ENCODE measurements at places on chromosomes 3 and 15. TPM values are rescaled to one million over a fixed set of nuclear protein-coding genes. Genes with fewer than 3 reads are reported as not detected.

SLC7A14 gene
- total RNA-seq, result 6.8 TPM

- DNase-seq, result peak; percentile 97
Observed at GRCh38 chr3:160129459-160130061, 95.7 kb upstream of the C3orf80 start.

COLQ gene
- total RNA-seq, result 0.18 TPM

GRCh38 chr15:35479423-35479822 lies 66.5 kb downstream of the DPH6 start:
- no peak for DNase-seq

ALS2CL gene
- total RNA-seq, result 1.4 TPM

GRCh38 chr3:197355713-197356112 lies 57.3 kb upstream of the DLG1 start:
- DNase-seq, result no peak

SIDT1 gene
- total RNA-seq, result not detected

GPR160 gene
- total RNA-seq, result 0.28 TPM

GRCh38 chr3:88191872-88192409 lies 42.2 kb downstream of the C3orf38 start:
- DNase-seq, result no peak

GRCh38 chr3:152199102-152199840 lies 69.5 kb upstream of the MBNL1 start:
- no peak for DNase-seq

GOLGA8K gene
- total RNA-seq, result not detected

DNA sequence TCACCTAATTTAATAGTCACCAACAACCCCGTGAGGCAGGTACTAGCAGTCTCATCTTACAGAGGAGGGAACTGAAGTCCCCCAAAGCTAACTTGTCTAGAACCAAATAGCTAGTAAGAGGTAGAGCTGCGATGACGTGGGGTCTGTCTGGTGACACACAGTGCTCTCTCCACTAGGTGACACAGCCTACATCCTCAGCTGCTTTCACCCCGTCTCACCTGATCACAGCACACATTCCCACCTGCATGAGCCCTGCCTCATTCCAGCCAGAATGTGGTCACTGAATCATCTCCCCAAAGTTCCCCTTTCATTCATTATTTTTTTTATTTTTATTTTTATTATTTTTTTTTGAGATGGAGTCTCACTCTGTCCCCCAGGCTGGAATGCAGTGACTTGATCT lies 21.3 kb upstream of the MAGEF1 start:
- no peak for DNase-seq

SLC24A5 gene
- not detected for total RNA-seq

DNA sequence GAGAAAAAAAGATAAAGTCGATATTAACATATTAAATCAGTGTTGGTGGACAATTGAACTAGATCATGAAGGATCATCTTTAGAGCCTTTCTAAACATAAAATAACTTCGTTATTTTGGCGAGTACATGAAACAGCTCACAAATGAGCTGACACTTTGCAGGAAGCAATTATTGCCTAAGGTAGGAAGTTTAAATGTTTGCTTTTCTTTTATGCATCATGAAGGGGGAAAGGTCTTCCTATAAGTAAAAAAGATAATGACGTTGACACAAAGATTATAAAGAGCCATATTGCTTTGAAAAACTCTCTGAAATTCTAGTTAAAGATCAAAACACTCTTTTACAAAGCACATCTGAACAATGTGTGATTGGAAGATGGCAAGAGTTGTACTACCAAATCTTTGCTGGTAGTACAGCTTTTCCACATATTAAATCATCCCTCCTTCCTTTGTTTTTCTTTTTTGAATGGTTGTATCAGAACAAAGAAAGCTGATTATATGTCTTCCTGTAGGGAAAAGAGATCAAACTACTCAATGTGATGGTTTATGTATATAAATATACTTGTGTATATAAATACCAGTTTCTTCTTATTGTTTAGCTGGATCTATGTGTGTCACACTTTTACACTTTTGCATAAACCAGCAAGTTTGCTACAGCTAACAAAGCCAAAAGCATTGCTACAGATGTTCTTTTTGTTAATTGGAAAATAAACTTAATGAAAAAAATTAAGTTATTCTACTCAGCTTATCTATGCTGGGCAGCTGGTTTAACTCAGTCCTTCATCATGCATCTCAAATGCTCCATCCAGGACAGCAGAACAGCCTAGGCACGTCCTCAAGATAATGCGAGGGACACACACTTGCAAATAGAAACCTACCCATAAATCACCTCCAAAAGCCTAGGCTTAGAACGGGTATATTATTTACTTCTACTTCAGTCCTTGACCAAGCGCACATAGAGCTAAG lies 850.8 kb upstream of the ROBO1 start:
- no peak for DNase-seq

ITPKA gene
- 1.4 TPM for total RNA-seq

EXD1 gene
- total RNA-seq, result not detected

DNA sequence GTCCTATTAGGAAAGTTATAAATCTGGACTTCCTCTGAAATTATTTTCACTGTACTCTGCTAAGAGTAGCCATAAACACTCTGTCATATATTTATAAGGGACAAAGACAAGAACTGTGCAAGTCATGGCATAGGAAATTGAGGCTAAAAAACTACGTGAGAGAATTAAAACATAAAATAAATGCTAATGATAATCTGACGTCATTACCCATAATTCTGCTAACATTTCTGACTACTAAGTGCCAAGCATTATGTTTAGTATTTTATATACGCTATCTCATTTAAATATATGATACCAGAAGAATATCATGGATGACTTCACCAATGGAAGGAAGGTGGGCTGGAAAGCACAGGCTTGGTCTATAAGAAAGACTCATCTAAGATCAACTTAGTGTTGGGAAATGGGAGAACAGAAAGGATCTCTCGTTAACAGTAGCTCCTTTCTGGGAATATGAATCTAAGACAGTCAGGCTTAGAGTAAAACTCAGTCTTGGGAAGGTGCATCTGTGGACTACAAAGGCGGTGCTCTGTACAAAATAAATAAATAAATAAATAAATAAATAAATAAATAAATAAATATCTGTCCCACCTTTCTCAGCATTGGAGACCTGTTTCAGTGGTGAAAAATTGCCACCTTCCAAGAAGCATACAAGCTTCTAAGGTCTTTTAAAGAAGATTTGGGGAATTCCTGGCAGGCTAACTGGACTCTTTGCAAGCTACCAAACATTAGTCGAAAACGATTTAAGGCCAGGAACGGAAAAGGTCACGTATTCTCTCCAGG lies 267.4 kb downstream of the CGGBP1 start:
- DNase-seq, result no peak

- DNase-seq, result peak; percentile 51
Observed at GRCh38 chr3:62201438-62202035, 171.8 kb downstream of the FEZF2 start.

DNA sequence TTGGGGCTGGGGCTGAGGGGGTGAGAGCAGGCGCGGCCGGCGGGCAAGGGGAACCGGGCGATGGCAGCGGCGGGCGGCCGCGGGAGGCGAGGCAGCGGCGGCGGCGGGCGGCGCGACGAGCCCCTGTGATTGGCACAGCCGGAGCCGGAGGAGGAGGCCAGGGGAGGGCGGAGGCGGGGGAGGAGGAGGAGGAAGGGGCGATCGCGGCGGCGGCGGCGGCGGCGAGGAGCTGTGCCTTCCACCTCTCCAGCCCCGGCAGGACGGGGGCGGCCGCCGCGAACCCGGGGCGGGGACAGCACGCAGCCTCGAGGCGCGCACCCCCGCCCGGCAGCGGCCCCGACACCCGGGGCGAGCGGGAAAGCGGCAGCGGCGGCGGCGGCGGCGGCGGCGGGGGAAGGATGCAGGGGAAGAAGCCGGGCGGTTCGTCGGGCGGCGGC lies at the start of gene SLCO3A1:
TSS of gene SLCO3A1 (plus strand) at position 198 of the 437 bp plus-strand sequence.
- peak; percentile 32 for DNase-seq

CCR3 gene
- not detected for total RNA-seq

- no peak for DNase-seq
Observed at GRCh38 chr3:44509393-44509921, 32.0 kb upstream of the ZNF445 start.

DNA sequence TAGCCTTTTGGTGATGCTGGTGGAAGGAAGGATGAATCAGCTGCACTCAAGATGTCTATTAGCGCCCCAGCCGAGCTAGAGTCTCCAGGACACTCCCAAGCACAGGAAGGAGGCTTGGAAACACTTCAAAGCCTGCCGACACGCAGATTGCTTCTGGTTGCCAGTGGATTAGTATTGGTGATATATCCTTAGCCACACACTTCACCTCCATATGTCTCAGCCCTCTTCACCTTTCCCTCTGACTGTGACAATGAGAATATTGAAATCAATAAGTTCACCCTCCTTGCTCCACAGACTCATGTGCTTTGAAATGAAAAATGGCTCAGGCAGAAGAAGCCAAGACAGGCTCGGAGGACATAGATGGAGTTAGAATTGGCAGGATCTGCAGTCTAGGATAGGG lies 102.9 kb upstream of the LRRN1 start:
- DNase-seq, result no peak

All from IMR-90 (cell line).